ENCODE measurements at places on chromosomes 16 and 17.

GRCh38 chr16:26263406-26263805 is 571.6 kb downstream of the HS3ST4 start:
- no peak for DNase-seq

DNA sequence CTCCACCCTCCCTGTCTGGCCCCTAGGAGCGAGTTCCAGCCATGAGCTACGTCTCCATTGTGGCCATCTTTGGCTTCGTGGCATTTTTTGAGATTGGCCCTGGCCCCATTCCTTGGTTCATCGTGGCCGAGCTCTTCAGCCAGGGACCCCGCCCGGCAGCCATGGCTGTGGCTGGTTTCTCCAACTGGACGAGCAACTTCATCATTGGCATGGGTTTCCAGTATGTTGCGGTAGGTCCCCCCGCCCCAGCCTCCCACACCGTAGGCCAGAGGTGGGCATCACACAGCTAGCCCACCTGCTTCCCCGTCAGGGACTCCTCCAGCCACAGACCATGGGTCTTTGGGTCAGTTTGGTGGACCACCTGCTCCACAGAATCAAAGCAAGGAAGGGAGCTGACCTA is 4.2 kb downstream of the SLC2A4 start:
- DNase-seq: no peak

DNA sequence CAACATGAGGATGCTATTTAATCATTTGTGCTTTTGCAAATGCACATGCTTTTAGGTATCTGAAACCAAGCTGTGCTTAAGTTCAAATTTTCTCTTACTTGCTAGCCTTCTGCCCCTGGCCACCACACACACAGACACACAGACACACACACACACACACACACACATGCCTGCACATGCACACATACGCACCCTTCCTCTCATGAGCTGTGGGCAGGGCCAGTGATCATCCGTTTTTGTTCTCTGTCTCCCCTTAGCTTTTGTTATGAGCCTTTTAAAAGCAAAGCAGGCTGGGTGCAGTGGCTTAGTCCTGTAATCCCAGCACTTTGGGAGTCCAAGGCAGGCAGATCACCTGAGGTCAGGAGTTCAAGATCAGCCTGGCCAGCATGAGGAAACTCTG is 34.2 kb downstream of the CD300LF start:
- DNase-seq: no peak

GRCh38 chr16:24646646-24646995 is 82.8 kb upstream of the TNRC6A start:
- DNase-seq: no peak

GRCh38 chr17:57009737-57010445 is 32.0 kb downstream of the SCPEP1 start:
- peak; percentile 15 for DNase-seq

- DNase-seq: no peak
Measured at GRCh38 chr17:22703786-22704441, 1011.6 kb downstream of the KCNJ18 start.

- DNase-seq: peak; percentile 46
Measured at GRCh38 chr17:39174920-39175694, 9.1 kb upstream of the ARL5C start.

Data from stimulated activated CD8-positive, alpha-beta memory T cell treated with anti-CD3 and anti-CD28 coated beads, Interleukin-7, amount 100 ng/mL, for 1 hour (primary cell).